ENCODE measurements at places on chromosomes 13 and 19.

- no peak for DNase-seq
Observed at GRCh38 chr13:40304391-40304790, 362.1 kb downstream of the FOXO1 start.

- no peak for DNase-seq
Observed at GRCh38 chr19:5032101-5032967, 63.4 kb downstream of the KDM4B start.

- DNase-seq = no peak
Observed at GRCh38 chr13:113040597-113041292, 64.8 kb upstream of the F7 start.

GRCh38 chr19:9658769-9659168, 16.1 kb downstream of the ZNF562 start:
- DNase-seq = no peak

DNA sequence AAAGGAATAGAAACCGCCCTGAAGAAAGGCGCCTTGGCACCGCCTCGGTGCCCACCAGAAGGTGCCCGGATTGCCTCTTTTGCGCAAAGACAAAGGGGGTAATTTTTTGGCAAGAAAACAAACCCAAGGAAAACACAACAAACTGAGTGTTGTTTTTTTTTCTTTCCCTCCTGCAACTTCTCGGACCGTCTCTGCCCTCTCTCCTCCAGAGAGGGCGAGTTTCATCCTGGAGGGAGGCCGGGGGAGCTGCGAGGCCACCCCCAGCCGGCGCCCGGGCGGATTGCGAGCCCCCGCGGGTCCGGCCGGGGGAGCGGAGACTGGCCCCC, 2.3 kb downstream of the ZNF536 start:
- no peak for DNase-seq

GRCh38 chr13:105282406-105283285, 1252.8 kb downstream of the EFNB2 start:
- no peak for DNase-seq

- peak; percentile 41 for DNase-seq
Observed at GRCh38 chr19:28504139-28504538, 708.8 kb downstream of the UQCRFS1 start.

- no peak for DNase-seq
Observed at GRCh38 chr13:84677836-84678235, 795.6 kb upstream of the SLITRK1 start.

- DNase-seq = no peak
Observed at GRCh38 chr19:21638776-21639175, 128.6 kb downstream of the ZNF100 start.

- no peak for DNase-seq
Observed at GRCh38 chr13:43243711-43244110, 220.3 kb downstream of the DNAJC15 start.

DNA sequence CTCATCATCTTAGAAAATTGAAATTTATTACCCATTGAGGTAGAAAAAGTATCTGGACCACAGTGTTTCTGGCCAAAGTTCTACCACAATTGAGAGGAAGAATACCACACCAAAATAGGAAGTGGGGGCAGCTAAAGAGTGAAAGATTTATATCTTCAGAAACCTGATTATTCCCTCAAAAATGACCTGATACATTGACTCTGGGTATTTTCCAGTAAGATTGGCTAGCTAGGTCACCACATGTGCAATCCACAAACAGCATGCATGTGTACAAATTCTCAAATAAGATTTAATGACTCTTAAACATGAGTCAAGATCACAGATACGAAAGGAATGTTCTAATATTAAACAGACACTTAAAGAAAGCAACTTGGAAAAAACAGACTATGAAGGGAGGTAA, 1516.2 kb upstream of the PCDH20 start:
- DNase-seq = no peak

- no peak for DNase-seq
Observed at GRCh38 chr13:106660746-106661625, 93.0 kb upstream of the ARGLU1 start.

- DNase-seq = no peak
Observed at GRCh38 chr13:44249431-44249836, 124.2 kb upstream of the SERP2 start.

DNA sequence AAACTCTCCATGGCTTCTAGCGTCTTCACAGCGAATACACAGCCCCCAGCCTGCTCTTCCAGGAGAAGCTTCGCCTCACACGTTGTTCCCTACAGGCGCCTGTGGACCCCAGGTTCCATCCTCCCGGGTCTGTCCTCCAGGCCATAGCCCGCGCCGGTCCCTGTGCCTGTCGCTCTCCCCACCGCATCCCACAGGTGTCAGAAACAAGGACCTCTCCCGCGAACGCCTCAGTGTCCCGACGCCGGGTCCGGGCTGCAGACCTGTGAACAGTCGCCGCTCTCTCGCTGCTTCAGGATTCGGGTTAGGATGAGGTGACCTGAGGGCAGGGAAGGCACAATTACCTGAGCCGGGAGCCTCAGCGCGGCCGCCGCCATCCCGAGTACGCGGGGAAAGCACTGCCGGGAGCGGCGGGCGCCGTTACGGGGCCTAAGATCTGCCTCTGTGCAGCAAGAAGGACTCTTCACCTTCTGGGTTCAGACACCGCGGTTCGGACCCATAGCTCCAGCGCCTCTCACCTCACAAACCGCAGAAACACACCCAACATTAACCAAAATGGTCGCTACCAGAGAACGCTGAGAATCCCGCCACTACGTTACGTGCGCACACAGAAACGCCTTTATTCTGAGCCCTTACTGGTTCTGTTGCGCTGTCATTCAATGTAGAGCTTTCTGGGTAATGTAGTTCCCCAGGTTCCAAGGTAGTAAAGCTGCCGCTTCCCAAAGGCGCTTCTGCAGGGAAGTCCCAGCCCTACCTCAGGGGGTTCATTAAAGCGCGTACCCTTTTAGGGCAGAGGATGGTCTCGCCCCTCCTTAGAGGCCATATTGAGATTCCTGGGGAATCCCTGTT, at the start of gene ZNF418:
ZNF418 (minus strand) TSS at position 583 of the 846 bp plus-strand sequence. CDS start 1,580 bp downstream, outside the sequence.
- DNase-seq = peak; percentile 70

DNA sequence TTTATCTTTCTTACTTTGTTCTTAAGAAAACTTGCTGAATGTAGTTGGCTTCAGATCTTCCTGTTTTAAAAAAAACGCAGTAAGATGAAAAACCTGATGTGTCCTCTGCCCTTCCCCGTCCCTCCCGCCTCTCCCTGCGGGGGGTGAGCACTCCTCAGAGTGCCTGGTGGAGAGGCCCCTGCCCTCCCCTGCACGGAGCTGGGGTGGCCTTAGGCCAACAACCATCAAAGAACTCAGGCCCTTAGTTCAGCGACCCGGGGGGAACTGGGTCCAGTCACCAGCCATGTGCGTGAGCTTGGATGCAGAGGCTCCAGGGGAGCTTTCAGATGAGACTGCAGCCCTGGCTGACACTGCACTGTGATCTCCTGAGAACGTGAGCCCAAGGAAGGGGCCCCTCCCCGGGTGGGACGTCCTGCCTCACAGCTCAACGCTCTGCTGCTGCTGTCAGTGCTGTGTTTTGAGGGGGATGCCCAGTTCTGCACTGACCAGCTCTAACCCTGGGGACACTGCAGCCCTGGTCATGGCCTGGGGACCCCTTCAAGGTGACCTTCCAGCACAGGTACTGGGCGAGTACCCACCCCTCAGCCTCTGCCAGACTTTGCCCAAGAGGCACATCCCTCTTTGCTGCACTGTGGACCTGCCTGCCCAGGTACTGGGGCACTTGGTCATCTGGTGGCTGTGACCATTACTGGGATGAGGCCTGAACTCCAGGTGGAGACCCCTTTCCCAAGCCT, 42.7 kb downstream of the ANKRD10 start:
- DNase-seq = no peak

- DNase-seq = no peak
Observed at GRCh38 chr19:47560999-47561398, 11.9 kb downstream of the ZNF541 start.

DNA sequence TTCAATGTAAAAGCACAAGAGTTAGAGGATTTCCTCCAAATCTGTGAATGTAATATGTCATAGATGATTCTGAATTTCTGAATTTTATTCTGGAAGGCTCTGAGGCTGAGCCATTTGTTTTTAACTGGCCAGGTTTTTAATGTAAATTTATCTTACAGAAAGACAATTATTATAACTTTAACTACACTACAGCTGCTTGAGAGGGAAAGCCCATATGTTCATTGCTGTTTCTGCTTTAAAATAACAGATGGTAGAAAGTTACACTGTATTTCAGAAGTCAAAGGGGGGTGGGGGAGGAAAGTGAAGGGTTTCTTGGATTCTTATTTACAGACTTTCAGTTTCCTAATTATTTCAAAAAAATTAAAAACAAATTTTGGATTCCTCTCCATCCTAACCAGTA, 62.8 kb downstream of the DNAJC15 start:
- no peak for DNase-seq

- DNase-seq = no peak
Observed at GRCh38 chr19:52653161-52653560, 15.0 kb upstream of the ZNF83 start.

DNA sequence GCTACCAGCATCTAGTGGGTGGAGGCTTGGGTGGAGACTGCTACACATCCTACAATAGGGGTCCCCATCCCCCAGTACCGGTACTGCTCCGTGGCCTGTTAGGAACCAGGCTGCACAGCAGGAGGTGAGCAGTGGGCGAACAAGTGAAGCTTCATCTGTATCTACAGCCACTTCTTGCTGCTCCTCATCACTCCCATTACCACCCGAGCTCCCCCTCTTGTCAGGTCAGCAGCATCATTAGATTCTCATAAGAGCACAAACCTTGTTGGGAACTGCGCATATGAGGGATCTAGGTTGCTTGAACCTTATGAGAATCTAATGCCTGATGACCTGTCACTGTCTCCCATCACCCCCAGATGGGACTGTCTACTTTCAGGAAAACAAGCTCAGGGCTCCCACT, 37.0 kb downstream of the NWD1 start:
- DNase-seq = no peak

DNA sequence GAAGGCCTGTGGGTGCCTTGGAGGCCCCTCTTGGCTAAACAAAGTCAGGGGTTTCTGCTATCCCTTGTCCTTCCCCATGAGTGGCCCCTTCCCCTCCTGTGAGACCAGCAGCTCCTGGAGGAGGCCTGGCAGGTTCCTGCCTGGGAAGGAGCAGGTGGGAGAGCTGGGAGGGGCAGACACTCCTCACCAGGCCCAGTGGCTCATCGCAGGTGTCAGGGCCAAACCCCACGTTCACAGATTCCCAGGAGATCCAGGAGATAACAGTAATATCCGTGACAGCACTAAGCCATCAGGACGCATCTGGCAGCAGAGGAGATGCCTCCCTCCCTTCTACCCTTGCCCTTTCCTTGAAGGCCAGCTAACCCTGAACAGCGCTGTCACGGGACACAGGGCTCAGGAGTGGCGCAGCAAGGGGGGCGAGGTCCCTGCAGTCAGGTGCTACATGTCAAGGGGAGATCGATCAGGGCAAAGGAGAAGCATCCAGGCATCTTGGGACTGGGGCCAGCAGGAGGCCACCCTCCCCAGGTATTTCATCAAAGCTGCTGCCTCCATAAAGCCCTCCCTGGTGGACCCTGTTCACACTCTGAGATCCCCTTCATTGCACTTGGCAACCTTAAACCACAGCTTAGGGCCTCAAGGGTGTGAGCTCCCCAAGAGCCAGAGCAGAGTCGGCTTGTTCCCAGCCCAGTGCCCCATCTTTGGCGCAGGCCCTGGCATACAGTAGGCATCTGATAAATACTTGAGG, 4.8 kb downstream of the CEBPA start:
- no peak for DNase-seq

- peak; percentile 47 for DNase-seq
Observed at GRCh38 chr19:56309511-56310185, 5.0 kb downstream of the ZSCAN5A start.

- DNase-seq = no peak
Observed at GRCh38 chr19:46924874-46925547, 64.2 kb downstream of the ARHGAP35 start.

- DNase-seq = no peak
Observed at GRCh38 chr13:78881751-78882150, 222.8 kb upstream of the OBI1 start.

DNA sequence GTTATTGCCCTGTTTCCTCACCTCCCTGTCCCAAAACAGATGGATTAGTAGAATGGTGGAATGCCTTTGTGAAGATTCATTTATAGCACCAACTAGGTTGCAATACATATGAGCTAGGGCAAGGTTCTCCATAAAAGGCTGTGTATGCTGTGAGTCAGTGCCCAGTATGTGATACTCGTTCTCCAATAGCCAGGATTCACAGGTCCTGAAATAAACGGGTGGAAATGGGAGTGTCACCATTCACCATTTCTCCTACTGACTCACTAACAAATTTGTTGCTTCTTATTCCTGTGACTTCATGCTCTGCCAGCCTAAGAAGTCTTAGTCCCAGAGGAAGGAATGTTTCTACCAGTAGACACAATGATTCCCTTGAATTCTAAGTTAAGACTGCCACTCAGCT, 1745.4 kb downstream of the SLITRK1 start:
- DNase-seq = no peak

DNA sequence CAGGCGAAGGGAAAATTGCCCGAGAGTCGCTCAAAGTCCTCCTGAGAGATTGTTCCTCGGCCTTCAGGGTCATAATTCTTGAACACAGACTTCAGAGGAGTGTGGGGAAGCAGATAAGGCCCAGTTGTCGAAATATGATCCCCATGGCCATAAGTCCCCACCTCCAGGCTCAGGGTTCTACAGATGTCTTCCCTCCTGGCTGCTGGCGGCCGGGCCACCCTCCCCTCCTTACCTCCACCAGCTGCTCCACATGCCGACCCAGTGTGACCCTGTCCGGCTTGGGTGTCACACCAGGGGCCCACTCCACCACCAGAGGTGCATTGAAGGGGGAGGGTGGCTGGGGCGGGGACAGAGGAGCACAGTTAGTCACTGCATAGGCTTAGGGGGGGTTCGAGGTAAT, 10.1 kb downstream of the FAM98C start:
- DNase-seq = no peak

GRCh38 chr13:29508876-29509252, 86.6 kb downstream of the SLC7A1 start:
- DNase-seq = no peak

GRCh38 chr19:30376272-30376671, 4.1 kb downstream of the ZNF536 start:
- DNase-seq = no peak

- DNase-seq = no peak
Observed at GRCh38 chr19:49071860-49072547, 495 bp downstream of the KCNA7 start.

- DNase-seq = no peak
Observed at GRCh38 chr13:19592657-19593180, 31.4 kb upstream of the TPTE2 start.

- DNase-seq = no peak
Observed at GRCh38 chr19:37914908-37915307, 7.9 kb downstream of the SIPA1L3 start.

GRCh38 chr13:52846567-52847321, 1.7 kb downstream of the PCDH8 start:
- peak; percentile 32 for DNase-seq

Measured in inflammatory macrophage treated with lipopolysaccharide for 4 hours (primary cell).